Activated T-cell treated with anti-CD3 and anti-CD28 coated beads, Interleukin-2, amount 50 U/mL, for 48 hours (primary cell): ENCODE measurements at places on chromosomes 6 and 20.

GRCh38 chr20:5658912-5659345 lies 91.3 kb upstream of the SHLD1 start:
- DNase-seq: peak; percentile 56

GRCh38 chr20:16692009-16692408 lies 37.8 kb upstream of the SNRPB2 start:
- no peak for DNase-seq

DNA sequence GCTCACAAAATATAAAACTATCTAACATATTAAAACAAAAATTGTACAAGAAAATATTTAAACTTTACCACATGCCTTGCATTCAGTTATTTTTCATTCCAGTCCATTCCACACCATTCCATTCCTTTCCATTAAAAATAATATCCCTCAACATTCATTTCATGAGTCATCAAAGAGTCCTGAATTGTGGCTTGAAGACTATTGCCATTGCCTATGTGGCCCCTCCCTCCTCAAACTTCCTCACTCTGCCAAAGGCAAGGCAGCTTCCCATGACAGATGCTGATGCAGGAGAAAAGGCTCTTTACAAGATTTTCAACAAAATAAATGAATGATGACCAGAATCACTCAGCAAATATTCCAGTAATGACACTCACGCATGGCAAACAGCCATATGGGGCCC lies 31.7 kb downstream of the IL20RA start:
- DNase-seq: no peak

- no peak for DNase-seq
These were observed 119.9 kb downstream of the UST start for GRCh38 chr6:148866657-148867268.

DNA sequence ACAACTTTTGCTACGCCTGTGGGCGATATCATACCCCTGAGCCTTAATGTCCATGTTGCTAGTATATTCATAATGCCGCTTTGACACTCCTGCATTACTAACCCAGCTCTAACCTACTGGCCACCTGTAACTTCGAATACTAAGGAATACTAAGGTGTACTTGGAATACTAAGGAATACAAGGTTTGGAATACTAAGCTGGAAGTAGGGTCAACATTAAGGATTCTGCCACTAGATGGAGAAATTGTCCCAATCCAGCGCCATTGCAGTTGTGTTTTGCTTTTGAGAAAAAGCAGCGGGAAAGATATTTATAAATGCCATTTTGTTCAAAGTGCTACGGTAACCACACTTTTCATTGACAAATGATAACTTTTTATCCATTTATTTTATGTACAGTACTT lies 10.7 kb downstream of the TBXT start:
- DNase-seq: no peak

GRCh38 chr20:40317156-40317790 lies 371.8 kb downstream of the MAFB start:
- no peak for DNase-seq

- DNase-seq: no peak
These were observed 55.1 kb upstream of the FBXL4 start for GRCh38 chr6:99002831-99003230.

GRCh38 chr20:32674362-32674789 lies 635 bp upstream of the C20orf203 start:
- peak; percentile 79 for DNase-seq

DNA sequence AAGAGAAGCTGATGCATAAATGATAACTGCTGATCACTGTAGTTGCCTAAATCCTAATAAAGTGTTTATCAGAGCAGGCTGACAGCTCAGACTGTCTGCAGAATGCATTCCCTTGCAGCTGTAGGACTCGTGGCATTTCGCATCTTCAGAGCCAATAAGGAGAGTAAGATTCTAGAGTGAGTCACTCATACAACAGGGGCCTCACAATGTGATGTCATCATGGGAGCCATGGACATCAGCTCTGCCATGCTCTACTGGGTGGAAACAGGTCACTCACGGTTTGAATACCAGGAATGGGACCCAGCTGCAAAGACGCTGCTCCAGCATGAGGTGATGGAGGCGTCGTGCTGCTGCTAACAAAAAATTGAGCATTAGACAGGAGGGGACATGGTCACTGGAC lies 7.4 kb downstream of the FAM209B start:
- DNase-seq: no peak

- no peak for DNase-seq
These were observed 153.0 kb downstream of the CEBPB start for GRCh38 chr20:50343490-50344179.

GRCh38 chr6:120816794-120817193 lies 517.5 kb downstream of the TBC1D32 start:
- DNase-seq: no peak

DNA sequence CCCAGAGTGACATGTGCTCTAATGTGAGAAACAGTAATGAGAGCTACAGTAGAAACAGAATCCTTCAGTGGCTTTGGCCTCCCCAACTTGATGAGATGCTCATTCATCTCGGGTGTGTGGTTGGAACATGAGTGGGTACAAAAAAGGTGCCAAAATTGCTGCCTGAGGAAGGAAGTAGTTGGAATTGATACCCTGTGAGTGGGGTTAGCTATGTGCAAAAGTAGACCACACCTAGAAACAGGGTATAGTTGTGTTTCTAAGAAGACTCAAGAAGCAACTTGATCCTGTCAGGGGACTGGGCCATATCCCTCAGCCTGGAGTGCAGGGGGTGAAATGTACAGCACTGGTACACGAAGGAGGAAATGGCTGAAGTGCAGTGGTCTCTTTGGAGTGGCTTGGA lies 206.4 kb upstream of the SUPT3H start:
- DNase-seq: no peak

DNA sequence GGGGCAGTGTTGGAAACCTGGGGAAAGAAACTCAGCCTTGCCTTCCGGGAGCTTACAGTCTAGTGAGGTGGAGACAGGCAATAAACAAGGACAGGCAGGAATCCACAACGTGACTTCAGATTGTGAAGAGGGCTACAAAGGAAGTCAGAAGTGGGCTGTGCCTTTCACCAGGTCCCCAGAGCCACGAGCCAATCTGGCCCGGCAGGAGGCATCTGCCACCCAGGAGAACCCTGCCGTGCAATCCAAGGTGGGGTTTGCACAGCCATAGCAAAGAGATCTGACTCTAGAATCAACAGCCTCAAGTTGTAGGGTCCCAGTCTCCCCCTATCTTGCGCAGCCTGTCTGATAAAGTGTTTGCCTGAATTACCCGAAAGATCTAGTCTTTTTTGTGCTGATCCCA lies 5.5 kb downstream of the SLC32A1 start:
- DNase-seq: peak; percentile 39

- no peak for DNase-seq
These were observed 971.8 kb upstream of the ADGRB3 start for GRCh38 chr6:67663105-67663895.

GRCh38 chr6:75205776-75206575 lies at the start of gene COL12A1:
COL12A1 (minus strand) TSS chr6:75206053; CDS start chr6:75202792, 3,261 bp downstream.
- peak; percentile 41 for DNase-seq
